ENCODE measurements at places on chromosomes 3 and 15. TPM values are rescaled to one million over a fixed set of nuclear protein-coding genes. Genes with fewer than 3 reads are reported as not detected.

Gene CCDC39
- total RNA-seq, result not detected

DNA sequence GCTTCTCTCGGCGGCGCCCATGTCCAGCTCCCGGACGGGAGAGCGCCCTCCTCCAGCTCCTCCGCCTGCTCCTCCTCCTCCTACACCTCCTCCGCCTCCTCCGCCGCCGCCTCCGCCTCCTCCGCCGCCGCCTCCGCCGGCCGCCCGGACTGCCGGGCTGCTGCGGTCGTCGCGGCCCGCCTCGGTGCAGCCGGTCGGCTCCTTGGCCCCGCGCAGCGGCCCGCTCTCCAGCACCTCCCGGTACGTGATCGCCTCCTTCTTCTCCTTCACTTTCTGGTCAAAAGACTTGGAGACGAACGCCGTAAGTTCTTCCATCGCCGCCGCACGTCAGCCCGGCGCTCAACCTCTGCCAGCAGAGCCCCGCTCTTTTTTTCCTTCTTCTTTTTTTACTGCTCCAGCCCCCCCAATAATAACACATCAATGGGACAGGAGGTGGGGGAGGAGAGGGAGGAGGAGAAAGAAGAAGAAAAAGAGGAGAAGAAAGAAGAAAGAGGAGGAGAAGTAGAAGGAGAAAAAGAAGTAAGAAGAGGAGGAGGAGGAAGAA is 438 bp downstream of the SHOX2 start:
- DNase-seq, result no peak

GRCh38 chr3:190378240-190378891 is 9.6 kb upstream of the CLDN16 start:
- no peak for DNase-seq

Gene GRAMD2A
- 0.29 TPM for total RNA-seq

GRCh38 chr3:196886144-196886543 is 18.4 kb downstream of the SENP5 start:
- no peak for DNase-seq

Gene AVEN
- 15.0 TPM for total RNA-seq

DNA sequence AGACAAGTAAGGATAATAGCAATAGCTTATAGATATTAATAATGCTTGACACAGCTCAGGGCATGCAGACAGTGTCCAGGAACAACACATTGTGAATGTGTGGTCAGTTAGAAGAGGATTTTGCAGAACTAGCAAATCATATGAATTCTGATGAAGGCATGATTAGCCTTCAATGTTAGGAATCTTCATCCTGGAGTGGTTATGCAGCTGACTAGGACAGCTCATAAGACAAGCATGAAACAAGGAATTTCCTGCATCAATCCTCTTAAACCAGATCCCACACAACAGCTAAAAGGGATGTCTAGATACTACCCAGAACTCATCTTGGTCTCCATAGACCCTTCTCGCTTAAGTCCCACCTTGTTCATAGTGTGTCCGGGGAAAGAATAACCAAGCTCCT is 499.0 kb upstream of the ATP11B start:
- no peak for DNase-seq

GRCh38 chr3:71392251-71392650 is 191.3 kb downstream of the FOXP1 start:
- DNase-seq, result no peak

Gene RETNLB
- 2.2 TPM for total RNA-seq

DNA sequence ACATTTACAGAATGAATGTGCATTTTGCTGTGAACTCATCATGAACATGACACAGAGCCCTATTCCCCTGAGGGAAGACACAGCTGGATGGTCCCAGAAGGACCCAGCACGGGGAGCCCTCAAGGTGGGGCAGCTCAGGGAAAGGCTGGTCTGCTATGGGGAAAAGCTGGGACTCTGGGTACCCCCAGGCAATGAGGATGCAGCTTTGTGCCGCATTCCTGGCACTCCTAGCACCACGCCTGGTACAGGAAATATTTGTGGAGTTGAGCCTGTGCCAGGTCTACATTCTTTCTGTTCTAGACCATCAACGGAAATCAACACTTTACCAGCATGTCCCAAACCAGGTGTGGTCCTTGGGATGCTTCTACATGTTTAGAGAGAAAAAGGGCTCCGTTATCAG is 74.0 kb downstream of the SRGAP3 start:
- no peak for DNase-seq

- no peak for DNase-seq
These were observed 197.6 kb downstream of the THSD4 start for GRCh38 chr15:71312731-71313460.

DNA sequence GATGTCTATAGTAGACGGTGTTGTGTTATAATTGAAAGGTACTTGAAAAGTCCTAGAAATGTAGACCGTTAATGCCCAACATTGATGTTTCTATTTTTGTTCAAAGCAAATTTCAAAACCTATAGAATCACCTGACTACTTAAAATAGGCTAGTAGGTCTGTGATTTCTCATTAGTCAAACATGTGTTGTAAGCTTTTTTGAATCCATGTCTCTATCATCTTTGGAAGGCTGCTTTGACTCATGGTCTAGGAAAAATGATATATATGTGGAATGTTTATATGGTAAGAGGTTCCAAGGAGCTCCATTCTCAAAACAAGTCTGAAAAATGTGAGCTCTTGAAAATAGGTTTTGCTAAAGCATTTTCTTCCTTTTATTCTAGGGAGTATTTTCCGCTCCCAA is 375.3 kb downstream of the LPP start:
- no peak for DNase-seq

Gene EIF4E3
- total RNA-seq, result 0.28 TPM

Gene MYZAP
- total RNA-seq, result 7.7 TPM

- DNase-seq, result peak; percentile 63
These were observed 43.1 kb upstream of the HACD2 start for GRCh38 chr3:123627673-123628670.

DNA sequence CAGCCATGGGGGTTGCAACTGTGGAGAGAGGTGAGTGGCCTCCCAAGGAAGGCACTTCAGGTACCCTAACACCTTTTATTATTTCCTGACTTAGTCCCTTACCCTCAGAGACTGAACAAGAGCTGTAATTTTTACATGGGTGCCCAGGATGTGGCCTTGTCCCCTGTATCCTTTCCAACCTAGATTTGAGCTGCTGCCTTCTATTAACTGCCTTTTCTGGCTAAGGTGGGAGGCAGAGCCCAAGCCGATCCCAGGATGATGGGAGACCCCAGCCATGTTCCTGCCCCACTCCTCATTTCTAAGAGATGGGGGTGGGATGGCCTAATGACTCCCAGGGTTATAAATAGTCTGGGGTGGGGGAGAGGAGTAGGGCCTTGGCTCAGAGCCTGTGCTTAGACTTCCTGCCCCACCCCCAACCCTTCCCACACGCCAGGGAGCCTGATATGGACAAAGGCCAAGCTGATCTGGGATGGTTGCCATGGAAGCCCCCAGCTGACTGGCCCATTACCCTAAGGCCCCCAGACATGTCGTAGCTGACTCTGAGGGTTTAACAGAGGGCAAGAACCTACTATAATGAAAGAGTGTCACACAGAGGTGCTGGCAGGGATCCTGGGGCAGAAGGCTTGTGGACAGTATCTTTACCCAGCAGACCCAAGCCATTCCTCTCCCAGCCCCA is 1.9 kb downstream of the KLHDC8B start:
- DNase-seq, result no peak

Gene GATM
- total RNA-seq, result 0.53 TPM
